ENCODE measurements at places on chromosomes 3 and 15.
A peak's percentile ranks its signal among the peaks of the same experiment; 100 is the strongest.

DNA sequence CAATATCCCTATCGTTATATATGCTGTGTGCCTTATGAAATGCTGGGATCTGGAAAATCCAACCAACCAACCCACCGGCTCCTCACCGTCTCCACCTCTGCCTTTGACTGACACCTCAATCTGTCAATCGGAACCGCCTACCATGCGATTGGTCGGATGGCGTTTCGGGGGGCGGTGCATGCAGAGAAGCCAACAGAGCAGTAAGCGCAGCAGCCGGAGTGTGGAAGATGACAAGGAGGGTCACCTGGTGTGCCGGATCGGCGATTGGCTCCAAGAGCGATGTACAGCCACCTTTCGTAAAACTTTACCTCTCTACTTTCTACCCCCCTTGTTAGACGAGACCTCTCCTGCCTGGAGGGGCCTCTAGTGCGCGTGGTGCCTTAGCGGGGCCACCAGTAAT is 6.3 kb downstream of the CLK3 start:
- H3K27ac ChIP-seq = no peak overlapping the region
- H3K36me3 ChIP-seq = no peaks in the 10 kb centered on the region
- H3K4me3 ChIP-seq = no peak overlapping the region
- H3K4me1 ChIP-seq = peaks cover 2% of the 10 kb centered on the region
- peak; percentile 36 for DNase-seq

GRCh38 chr15:31344823-31345605 is 18.4 kb downstream of the KLF13 start:
- no peak overlapping the region for H3K27ac ChIP-seq
- no peaks in the 10 kb centered on the region for H3K36me3 ChIP-seq
- no peaks in the 10 kb centered on the region for H3K27me3 ChIP-seq
- H3K4me3 ChIP-seq = no peak overlapping the region
- peaks cover 9% of the 10 kb centered on the region for H3K4me1 ChIP-seq

- no peaks in the 10 kb centered on the region for H3K4me1 ChIP-seq
- DNase-seq = no peak
- H3K27me3 ChIP-seq = no peaks in the 10 kb centered on the region
Observed at GRCh38 chr3:29099775-29100174, 181.1 kb upstream of the RBMS3 start.

DNA sequence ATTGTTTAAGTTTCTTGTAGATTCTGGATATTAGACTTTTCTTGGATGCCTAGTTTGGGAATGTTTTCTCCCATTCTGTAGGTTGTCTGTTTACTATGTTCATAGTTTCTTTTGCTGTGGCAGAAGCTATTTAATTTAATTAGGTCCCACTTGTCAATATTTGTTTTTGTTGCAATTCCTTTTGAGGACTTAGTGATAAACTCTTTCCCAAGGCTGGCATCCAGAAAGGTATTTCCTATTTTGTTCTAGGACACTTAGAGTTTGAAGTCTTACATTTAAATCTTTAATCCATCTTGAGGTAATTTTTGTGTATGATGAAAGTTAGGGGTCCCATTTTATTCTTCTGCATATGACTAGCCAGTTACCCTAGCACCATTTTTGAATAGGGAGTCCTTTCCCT is 54.9 kb downstream of the MME start:
- H3K27ac ChIP-seq = no peak overlapping the region
- H3K27me3 ChIP-seq = no peaks in the 10 kb centered on the region
- H3K36me3 ChIP-seq = no peaks in the 10 kb centered on the region
- DNase-seq = no peak

GRCh38 chr15:54567408-54568035 is 589.3 kb downstream of the UNC13C start:
- H3K4me3 ChIP-seq = no peak overlapping the region
- H3K4me1 ChIP-seq = no peaks in the 10 kb centered on the region
- no peaks in the 10 kb centered on the region for H3K27me3 ChIP-seq
- H3K27ac ChIP-seq = no peak overlapping the region
- H3K36me3 ChIP-seq = no peaks in the 10 kb centered on the region

GRCh38 chr3:197512691-197513571 is 42.8 kb downstream of the BDH1 start:
- no peak for DNase-seq
- H3K36me3 ChIP-seq = no peaks in the 10 kb centered on the region
- H3K4me3 ChIP-seq = no peak overlapping the region
- no peaks in the 10 kb centered on the region for H3K27me3 ChIP-seq
- peaks cover 3% of the 10 kb centered on the region for H3K4me1 ChIP-seq

DNA sequence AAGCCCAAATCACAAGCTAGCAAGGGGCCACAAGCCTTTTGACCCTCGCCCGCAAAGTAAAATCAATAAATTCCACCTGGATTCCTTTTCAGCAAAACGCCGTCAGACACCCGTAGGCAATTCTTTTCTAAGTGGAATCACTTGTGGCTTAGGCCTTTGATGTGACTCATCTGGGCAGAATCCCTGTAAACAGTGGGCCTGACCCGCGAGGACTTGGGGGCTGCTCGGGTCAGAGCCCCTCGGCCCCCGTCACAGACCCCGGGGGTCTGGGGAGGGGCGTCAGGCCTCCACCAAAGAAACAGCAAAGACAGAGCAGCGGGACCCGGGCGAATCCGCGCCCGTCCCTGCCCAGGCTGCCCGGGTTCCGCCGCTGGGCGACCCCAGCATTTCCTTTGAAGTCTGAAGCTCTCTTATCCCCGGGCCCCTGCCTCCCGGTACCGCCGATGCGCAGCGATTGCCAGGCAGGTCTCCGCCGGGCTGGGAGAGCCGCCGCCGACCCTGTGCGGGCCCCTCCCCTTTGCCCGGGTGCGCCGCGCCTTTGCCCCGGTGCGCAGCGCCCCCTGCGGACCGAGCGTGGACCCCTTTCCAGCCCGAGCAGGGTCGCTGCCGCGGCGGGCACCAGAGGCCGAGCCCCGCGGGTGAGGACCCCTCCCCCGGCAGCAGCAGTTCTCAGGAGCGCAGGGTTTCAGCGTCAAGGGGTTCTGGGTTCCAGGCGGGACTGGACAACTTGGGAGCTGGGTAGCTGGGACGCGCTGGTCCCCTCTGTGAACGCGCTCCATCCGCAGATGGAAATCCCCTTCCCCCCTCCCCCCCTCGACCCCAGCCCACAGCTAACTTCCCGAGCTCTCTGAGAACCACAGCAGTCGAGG is 178.3 kb downstream of the UACA start:
- no peak overlapping the region for H3K4me3 ChIP-seq
- H3K36me3 ChIP-seq = no peaks in the 10 kb centered on the region
- H3K27me3 ChIP-seq = no peaks in the 10 kb centered on the region

- H3K4me3 ChIP-seq = peak overlapping the region; percentile 31
- H3K27ac ChIP-seq = peak overlapping the region; percentile 29
- DNase-seq = peak; percentile 70
- H3K27me3 ChIP-seq = no peaks in the 10 kb centered on the region
Observed at GRCh38 chr3:196207159-196207832, 3.9 kb downstream of the ZDHHC19 start.

DNA sequence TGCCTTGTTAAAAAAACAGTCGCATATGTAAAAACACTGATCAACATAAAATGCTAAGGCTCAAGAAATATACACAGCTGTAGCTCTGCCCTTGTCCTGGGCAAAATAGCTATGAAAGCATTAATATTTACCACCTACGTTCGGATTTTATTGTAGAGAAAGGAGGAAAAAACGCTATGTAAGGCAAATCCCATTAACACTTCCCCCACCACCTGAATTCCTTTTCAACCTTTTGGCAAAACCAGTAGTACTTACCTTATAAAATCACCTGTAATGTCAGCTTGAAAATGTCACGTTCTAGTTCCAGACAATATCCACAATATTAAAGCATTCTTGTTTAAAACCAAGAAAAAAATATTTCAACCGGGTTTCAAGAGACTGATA is 3.6 kb downstream of the TRA2B start:
- peak overlapping the region; percentile 95 for H3K4me3 ChIP-seq
- DNase-seq = no peak
- H3K36me3 ChIP-seq = no peaks in the 10 kb centered on the region
- peaks cover 15% of the 10 kb centered on the region for H3K4me1 ChIP-seq
- H3K27ac ChIP-seq = no peak overlapping the region
- no peaks in the 10 kb centered on the region for H3K27me3 ChIP-seq

DNA sequence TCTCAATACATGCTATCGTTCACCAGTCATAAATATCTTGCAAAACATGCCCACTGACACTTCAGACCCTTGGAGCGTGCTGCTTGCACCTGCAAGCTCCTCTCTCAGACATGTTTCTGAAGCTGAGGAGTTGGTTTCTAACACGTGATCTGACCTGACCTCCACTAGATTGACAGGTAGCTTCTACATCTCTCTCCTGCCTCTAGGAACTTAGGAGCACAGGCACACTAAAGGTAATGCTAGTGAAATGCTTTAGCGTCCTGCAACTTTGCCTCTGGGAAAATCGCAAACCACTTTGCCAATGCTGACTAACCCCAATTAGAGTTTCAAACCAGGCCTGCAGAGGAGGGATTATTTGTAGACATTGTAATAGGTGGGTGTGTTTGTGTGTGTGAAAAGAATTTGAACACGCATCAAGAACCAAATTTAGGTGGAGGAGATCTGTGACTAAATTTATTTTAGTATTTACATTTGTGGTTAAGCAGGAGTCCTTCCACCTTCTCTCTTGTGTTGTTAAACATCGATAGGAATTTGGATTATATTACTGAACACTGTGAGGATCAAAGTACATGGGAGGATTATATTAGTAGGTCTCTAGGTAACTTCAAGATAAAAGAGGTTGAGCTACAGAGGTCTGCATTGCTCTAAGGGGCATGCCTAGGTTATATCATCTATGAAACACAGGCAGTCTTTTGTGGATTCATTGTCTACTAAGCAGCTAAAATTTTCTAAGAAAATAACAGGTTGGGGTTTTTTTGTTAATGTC is 86.7 kb upstream of the ZBED2 start:
- no peak for DNase-seq
- H3K27ac ChIP-seq = no peak overlapping the region
- no peaks in the 10 kb centered on the region for H3K27me3 ChIP-seq

GRCh38 chr3:105444725-105445124 is 78.0 kb downstream of the ALCAM start:
- no peaks in the 10 kb centered on the region for H3K4me1 ChIP-seq
- H3K27me3 ChIP-seq = no peaks in the 10 kb centered on the region
- H3K27ac ChIP-seq = no peak overlapping the region

DNA sequence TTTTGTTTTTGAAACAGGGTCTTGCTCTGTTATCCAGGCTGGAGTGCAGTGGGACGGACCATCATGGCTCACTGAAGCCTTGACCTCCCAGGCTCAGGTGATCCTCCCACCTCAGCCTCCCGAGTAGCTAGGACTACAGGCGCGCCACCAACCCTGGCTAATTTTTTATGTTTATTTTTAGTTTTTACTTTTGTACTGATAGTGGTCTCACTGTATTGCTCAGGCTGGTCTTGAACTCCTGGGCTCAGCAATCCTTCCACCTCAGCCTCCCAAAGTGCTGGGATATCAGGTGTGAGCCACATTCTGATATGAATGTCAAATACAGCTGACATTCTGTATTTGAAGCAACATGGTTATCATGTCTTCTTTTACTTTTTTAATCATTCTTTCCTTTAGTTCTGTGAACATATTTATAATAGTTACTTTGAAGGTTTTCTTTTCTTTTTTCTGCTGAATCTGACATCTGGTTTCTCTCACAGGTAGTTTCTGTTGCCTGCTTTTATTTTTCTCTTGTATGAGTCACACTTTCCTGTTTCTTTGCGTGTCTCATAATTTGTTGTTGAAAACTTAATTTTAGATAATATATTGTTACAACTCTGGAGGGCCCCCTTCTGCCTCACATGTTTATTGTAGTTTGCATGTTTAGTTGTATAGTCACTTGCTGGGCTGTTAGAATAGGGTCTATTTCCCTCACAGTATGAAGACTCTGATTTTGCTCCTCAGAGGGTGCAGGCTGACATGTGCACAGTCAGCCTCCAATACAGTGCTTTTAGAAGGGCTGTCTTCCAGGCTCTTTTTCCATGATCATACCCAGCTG is 8.4 kb upstream of the CNTN4 start:
- H3K36me3 ChIP-seq = no peaks in the 10 kb centered on the region
- no peaks in the 10 kb centered on the region for H3K27me3 ChIP-seq
- H3K27ac ChIP-seq = no peak overlapping the region
- H3K4me3 ChIP-seq = no peak overlapping the region
- no peaks in the 10 kb centered on the region for H3K4me1 ChIP-seq

- no peaks in the 10 kb centered on the region for H3K27me3 ChIP-seq
- H3K27ac ChIP-seq = no peak within 1 kb of the TSS
- H3K36me3 ChIP-seq = no peaks in the 10 kb centered on the region
- H3K4me3 ChIP-seq = no peak within 1 kb of the TSS
- no peaks in the 10 kb centered on the region for H3K4me1 ChIP-seq
- DNase-seq = no peak
Observed at GRCh38 chr3:151873398-151873797, at the start of gene SUCNR1. Gene SUCNR1 (plus strand): TSS chr3:151873643. CDS start chr3:151879893, 6,250 bp downstream.

DNA sequence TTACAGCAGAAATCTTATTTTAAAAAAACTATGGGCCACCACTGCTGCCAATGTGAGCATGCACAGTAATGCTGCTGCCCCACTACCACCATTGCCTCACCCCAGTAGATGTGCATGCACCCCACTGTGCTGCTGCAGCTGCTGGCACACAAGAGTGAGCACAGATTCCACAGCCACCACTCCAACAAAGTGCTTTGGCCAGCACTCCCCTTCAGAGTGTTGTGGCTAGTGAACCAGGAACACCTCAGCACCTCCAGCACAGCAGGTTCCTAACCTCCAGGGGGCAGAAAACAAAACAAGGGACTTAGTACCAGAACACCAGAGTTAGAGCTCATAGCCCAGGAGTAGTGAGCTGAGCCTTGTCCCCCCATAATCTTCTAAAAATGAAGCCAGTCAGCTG is 629.6 kb downstream of the PYDC2 start:
- H3K27ac ChIP-seq = no peak overlapping the region
- H3K36me3 ChIP-seq = no peaks in the 10 kb centered on the region
- no peak for DNase-seq
- H3K27me3 ChIP-seq = no peaks in the 10 kb centered on the region
- no peak overlapping the region for H3K4me3 ChIP-seq
- no peaks in the 10 kb centered on the region for H3K4me1 ChIP-seq

DNA sequence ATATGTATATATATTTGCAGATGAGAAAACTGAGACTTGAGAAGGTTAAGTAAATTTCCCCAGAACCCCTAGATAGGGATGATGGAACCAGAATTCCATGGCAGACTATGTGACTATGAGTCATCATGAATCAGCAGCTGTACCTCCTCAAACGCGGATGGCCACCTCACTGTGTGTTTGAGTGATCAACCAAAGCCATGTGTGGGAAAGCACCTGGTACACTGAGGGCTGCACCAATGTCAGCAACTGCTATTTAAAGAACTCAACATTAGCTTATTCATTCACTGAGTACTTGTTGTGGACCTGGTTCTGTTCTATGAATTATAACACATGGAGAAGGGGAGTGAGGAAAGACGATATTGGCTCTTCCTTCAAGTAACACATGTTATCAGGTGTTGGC is 377.0 kb downstream of the GAP43 start:
- H3K36me3 ChIP-seq = no peaks in the 10 kb centered on the region
- H3K4me3 ChIP-seq = no peak overlapping the region
- no peak overlapping the region for H3K27ac ChIP-seq

- no peak overlapping the region for H3K4me3 ChIP-seq
- no peaks in the 10 kb centered on the region for H3K27me3 ChIP-seq
Observed at GRCh38 chr15:85351965-85352364, 28.4 kb upstream of the AKAP13 start.

- no peak overlapping the region for H3K27ac ChIP-seq
- H3K27me3 ChIP-seq = no peaks in the 10 kb centered on the region
- H3K36me3 ChIP-seq = no peaks in the 10 kb centered on the region
- DNase-seq = no peak
- H3K4me3 ChIP-seq = no peak overlapping the region
Observed at GRCh38 chr3:37833302-37834186, 28.1 kb upstream of the CTDSPL start.
